ENCODE measurements at places on chromosomes 2 and 18. TPM values are rescaled to one million over a fixed set of nuclear protein-coding genes. Genes with fewer than 3 reads are reported as not detected.

DNA sequence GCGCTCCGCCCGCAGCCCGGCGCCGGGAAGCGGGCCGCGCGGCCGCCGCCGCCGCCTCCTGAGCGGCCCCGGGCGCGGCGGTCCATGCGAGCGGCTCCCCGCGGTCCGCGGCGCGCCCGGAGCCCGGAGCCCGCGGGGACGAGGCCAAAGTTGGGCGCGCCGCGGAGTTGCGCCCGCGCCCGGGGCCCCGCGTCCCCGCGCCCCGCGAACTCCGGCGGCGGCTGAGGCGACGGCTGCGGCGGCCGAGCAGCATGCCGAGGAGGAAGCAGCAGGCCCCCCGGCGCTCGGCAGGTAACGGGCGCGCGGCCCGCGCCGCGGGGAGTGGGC lies 992 bp downstream of the TSHZ1 start:
- no peak for DNase-seq

GRCh38 chr2:3476321-3476984 lies 42.9 kb downstream of the ADI1 start:
- DNase-seq: no peak

POTEC gene
- not detected for total RNA-seq

- DNase-seq: no peak
Measured at GRCh38 chr2:181176540-181176939, 196.1 kb downstream of the UBE2E3 start.

DNA sequence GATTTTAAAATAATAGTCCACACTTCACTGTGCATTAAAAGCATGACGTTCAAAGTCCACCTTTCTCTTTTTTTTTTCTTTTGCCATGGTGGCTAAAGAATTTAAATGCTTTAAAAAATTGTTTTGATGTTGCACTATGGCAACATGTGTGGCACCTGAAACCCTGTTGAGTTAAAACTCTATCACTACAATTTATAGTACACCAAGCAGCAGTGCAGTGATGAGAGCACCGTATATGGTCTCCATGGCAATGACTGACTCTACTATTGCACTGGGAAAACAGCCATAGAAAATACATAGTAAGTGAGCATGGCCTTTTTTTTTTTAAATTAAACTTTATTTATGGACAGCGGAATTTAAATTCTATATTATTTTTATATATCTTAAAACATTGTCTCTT lies 298.8 kb downstream of the FIGN start:
- DNase-seq: no peak

- no peak for DNase-seq
Measured at GRCh38 chr18:72360634-72361033, 183.5 kb downstream of the CBLN2 start.

Data from T-cell (primary cell).